ENCODE measurements at places on chromosomes 5 and 9.

- DNase-seq, result no peak
These were observed 24.6 kb downstream of the BICD2 start for GRCh38 chr9:92740009-92740408.

- no peak for DNase-seq
These were observed 209.5 kb downstream of the YTHDC2 start for GRCh38 chr5:113723021-113723420.

DNA sequence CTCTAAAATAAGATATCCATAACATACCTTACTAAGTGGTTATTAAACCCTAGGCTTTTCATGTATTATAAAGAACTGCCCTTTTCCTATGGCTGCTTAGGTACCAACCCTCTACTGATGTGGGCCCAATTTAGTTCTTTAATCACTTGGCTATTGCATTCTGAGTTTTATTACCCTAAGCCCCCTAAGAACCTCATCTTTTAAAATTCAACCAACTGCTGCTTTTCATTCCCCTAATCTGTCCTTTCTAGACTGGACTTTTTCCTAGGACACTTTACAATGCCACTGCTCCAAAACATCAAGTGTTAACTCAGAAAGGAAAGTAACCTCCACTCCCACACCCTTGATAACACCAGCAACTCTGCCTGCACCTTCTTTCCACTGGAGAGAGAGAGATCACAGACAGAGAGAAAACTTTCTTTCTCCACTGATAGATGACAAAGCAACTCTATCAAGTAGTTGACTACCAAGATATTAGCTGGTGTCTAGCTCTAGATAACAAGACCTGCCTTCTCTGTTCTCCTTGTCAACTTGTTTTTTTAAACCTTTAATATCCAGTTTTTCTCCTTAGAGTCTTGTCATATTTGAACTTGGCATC lies 27.3 kb downstream of the ELL2 start:
- DNase-seq, result no peak

DNA sequence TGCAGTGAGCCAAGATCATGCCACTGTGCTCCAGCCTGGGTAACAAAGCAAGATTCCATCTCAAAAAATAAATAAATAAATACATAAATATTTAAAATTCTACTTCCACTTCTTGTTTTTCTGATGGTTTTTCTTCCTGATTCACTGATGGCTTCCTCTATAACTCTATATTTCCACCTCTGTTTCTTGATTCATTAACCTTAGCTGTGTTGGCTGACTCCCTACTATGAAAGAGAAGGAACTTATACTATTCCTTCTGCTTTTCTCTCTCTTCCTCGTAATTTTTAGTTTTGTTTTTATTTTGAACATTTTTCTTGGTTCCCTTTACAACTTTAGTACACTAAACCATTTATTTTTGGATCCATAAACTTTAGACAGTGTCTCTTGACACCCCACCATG lies 103.5 kb downstream of the MAMDC2 start:
- DNase-seq, result no peak

DNA sequence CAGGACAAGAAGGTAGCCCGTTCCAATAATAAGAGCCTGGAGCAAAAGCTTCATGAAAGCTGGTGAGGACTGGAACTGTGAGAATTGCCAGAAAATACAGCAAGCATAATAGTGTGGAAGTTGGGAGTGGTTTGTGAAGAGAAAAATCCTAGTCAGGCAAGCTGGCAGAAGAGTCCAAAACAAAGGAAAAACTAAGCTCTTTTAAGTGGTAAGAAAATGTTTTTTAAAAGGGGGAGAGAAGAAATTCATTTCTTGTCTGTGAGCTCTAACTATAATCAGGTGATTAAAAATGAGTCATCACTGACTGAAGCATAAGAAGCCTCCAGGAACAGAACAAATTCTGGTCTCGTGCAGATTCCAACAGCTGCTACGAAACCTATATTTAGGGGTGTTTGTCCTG lies 102.6 kb downstream of the CAAP1 start:
- no peak for DNase-seq

- no peak for DNase-seq
These were observed 21.0 kb downstream of the EXOC3 start for GRCh38 chr5:463952-464351.

DNA sequence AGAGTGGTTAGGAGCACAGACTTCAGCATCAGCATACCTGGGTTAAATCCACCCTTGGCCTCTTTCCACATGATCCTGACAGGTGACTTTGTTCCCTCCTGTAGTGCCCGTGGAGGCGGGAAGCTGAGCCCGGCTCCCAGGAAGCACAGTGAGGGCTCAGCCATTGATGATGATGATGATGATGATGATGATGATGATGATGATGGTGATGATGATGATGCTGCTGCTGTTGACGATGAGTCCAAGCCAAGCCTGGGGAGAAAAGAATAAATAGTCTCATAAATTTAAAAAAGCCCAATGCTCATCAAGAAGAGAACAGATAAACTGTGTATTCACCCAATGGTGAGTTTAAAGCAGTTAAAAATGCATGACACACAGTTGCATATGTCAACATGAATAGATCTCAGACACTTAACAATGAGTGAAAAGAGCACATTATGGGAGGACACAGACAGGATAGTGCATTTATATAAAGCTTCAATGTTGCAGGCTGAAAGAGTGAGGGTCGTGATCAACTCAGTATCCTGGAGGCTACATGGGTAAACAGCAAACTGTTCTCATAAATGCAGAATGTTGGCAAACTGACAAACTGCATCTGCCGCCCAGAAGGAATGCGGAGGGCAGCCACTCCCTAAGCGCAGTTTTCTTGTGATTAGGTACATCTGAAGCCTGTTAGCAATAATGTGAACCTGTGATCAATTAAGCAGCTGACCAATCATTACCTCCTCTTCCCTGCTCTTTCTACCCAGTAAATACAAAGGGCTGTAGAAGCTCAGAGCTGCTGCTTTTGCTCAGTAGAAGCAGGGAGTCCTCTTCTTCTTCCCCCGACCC lies 11.7 kb upstream of the CFAP157 start:
- DNase-seq, result no peak

- no peak for DNase-seq
These were observed 42.4 kb upstream of the NR4A3 start for GRCh38 chr9:99779277-99779676.

DNA sequence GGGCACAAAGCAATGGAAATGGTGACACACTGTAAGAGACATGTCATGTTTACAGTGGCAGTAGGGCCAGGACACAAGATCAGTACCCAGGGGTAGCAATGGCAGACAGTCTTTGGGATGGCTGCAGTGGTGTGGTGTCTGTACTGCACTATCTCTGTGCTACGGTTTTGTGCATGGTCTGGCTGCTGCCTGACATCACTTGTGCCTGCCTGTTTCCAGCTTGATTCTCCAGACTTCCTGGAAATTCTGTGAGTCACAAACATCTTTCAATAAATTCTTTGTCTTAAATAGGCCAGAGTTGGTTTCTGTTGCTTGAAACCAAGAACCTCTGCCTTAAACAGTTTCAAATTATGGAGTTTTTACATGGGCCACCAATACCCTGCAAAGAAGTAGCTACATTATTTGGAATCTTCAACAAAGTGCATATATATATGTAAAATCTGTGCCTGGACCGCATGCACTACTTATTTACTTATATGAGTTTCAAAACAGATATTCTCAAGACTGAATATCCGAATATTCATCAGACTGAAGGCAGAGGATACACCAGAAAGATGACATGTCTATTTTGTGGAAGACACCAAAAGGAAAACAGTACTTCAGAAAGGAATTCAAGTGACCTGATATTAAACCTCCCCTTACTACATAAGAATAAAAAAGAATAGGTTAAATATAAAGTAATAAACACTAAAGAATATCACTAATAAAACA lies 188.1 kb downstream of the RFX3 start:
- no peak for DNase-seq

DNA sequence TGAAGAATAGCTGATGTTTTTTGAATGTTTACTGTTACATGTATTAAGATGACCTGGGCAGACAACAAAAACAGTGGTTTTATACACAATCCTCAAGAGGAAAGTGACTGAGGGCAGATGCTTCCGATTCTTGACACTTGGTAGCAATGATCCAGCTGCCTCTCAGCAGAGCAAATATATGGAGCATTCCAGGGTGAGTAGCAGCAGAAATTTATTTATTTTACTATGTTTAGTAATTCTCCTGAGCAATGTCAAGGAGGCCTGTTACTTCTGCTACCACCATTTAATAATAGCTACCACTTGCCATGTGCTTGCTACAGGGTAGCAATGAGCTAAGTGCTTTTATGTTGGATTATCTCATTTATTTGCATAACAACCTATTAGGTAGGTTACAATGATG lies 69.1 kb upstream of the NR3C1 start:
- no peak for DNase-seq

DNA sequence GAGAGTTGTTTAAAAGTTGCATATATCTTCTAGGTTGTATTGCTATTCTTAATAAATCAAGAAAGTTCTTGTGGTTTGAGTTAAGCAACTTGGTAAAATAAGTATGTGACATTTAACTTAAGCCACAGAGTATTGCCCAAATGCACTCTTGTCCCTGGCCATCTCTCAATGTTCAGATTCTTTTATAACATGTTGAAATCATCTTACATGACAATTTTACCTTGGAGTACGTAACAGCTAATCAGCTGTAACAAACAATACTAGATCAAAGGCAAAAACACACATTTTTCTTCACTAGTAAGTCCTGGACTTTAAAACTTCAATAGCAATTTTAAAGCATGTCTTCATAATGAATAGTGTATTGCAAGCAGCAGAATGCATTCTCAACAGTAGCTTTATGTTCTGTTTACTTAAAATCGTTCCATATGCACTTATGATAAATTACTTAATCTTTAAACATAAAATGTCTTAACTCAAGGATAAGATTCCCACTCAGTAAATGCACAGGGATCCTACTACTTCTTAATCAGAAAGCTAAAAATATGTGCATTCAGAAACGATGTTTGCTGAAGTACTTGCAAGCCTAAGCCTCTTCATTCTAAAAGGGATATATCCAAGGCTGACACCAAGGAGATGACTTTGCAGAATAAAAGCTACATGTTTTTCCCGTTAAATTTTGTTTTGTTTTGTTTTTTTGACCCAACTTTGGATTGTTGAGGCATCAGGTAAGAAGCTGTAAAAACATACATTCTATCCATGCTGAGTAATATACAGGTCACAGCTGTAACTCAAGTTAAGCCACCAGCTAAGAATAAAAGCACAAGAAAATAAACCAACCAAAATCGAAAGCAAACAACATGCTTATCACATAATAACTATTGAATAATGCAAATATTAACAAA lies 86.1 kb upstream of the NFIB start:
- no peak for DNase-seq

DNA sequence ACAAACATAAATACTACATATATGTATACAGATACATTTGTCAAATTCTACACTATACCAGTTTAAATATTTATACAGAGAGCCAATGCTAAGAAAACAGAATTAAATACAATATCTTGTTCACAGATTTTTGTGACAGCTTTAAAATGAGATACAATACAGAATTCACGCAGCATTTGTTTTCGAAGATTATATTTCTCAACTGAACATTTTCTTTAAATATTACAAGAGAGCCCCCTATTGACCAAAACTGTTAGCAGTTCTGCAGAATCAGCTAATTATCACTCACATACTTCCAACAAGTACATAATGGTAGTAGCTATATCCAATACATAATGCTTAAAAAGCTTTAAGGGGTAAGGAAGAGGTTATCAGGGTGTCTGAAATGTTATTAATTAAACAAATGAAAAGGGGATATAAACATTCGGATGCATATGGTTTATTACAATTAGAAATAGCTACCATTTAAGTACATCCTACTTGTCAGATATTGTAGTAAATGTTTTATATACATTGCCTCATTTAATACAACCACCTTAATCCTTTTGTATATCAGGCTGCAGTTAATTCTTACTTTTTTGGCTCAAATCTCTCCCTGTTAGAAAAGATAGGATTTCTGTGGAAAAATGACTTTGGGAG lies 31.7 kb downstream of the ZDHHC21 start:
- no peak for DNase-seq

- DNase-seq, result no peak
These were observed 26.7 kb downstream of the POLR1E start for GRCh38 chr9:37512437-37512836.

- DNase-seq, result no peak
These were observed 9.9 kb downstream of the FSD1L start for GRCh38 chr9:105457560-105458294.

DNA sequence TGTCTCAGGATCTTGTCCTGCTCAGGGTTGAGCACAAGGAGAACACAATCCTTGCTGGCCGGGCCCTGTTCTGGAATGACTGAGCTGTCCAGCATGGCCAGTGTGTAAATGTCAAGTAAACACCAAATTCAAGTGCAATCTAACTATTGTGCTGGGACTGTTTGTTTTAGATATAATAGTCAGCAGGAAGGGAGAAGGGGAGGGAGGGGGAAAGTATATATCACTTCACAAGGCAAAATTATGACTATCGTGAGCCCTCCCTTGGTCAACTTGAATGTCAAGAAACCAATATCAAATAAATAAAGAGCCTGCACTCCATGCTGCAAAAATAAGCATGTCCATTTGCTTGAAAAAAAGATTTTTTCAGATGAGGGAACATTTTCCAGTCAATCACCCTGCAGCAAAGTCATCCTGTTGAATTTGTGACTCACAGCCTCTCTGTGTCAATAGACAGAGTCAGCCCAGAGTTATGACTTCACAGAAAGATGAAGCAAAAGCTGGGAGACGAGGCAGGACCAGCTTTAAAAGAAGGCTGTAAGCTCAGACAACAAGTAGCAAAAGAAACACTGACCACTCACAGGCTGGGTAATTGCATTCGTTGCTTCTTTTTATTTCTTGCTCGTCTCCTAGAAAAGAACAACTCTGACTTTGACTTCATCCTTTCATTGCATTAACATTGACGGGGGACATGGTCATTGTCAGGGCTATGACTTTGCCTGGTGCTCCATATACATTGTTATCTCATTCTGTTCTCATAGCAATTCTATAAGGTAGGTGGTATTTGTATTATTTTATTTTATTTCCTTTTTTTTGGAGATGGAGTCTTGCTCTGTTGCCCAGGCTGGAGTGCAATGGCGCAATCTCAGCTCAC lies 15.3 kb upstream of the KLF4 start:
- no peak for DNase-seq

DNA sequence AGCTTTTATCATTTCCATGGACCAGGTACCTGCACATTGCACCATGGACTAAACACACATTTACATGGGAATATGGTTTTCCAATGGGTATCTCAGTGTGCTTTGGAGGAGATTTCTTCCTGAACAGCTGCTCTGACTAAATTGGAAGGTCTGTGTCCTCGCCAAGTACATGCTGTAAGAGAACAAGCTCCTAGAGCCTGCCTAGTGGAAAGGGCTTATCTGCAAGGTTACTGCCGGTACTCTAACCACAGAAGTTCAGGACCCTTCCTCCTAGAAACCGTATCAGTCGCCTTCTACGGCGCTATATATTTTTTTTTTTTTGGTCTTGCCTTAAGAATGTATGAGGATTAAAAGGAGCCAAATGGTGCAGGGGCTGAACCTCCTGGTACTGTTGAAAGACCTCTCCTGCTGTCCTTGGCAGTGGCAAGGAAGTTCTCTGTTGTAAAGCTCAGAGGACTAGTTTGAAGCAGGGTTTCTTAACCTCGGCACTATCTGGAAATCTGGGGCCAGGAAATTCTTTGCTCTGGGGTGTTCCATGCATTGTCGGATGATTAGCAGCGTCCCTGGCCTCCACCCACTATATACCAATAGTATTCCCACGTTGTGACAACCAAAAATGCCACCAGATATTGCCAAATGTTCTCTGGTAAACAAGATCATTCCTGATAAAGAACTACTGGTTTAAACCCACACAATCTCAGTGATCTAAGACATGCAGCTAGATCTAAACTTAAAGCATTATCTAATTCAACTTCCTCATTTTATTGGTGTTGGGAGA lies 107.4 kb downstream of the FBXO38 start:
- no peak for DNase-seq

Data from DMS 273 treated with DMSO at 0.1 percent for 48 hours (cell line).